ENCODE measurements at places on chromosomes 6 and 20.

GRCh38 chr6:149342525-149342924, 25.0 kb downstream of the TAB2 start:
- no peak for DNase-seq

DNA sequence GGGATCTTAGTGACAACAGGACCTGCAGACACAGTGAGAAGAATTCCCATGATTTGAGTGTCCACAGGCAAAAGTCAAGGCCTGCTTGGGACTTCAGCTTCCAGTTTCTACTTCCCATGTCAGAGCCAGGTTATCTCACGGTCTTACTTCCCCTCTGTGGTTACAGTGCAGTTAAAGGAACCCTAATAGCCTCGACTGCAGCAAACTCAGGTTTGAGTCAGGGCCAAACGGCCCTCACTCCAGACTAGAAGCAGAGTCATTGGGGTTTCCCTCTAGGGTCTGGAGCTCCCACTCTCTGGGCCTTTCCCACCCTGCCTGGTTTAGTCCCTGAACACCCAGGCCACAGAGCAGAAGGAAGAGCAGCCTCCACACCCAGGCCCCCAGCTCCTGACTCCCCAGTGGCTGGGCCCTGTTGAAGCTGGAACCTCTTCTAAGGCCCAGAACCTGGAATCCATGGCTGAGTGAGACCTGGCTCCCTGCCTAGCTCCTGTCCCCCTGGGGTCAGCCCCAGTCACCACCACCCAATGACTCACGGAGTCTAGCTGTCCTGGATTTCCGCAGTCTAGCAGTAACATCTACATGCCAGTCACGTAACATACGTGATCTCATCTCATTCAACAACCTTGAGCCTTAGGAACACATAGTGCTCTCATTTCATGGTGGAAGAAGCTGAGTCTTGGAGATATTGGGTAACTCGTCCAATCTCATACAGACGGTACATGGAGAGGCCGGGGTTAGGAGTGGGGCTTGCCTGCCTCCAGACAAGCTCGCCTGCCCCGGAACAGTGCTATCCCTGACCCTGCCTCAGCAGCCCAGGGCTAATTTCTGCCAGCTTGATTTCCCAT, 9.2 kb upstream of the GHRH start:
- DNase-seq: no peak

GRCh38 chr6:5442319-5442718, 181.0 kb downstream of the FARS2 start:
- no peak for DNase-seq

GRCh38 chr6:112408522-112408921, 61.4 kb downstream of the RFPL4B start:
- no peak for DNase-seq

GRCh38 chr20:56004007-56004406, 1.3 kb downstream of the CBLN4 start:
- no peak for DNase-seq

GRCh38 chr6:21869085-21869771, 275.7 kb downstream of the SOX4 start:
- no peak for DNase-seq

DNA sequence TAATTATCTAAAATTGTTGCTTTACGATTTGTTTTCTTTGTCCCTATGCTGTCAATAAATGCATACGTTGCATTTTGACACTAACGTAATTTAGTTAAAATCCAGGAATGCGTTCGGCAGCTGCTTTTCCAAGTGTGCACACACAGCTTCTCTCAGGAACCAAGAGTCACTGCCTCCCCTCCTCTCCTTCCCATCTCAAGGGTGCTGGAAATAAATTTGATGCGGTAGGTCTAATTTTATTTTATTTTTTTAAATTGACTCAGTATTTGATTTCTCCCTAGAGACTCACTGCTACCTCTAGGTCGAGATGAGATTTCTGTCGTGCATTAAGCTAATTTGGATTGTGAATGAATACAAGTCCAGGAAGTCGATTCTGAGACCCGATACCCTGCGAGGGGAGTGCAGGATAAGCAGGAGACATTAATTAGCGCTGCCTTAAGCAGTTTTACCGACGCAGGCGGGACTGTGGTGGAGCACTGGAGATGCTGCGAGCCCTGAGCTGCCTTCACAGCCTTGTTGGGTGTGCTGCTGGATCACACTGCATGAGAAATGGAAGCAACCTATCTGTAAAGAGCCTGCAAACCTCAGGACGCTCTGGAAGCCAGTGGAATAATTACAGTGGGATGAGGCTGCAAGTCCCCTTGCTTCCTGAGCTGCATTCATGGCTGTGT, 381.2 kb downstream of the C6orf118 start:
- no peak for DNase-seq

GRCh38 chr6:45614488-45615285, 237.0 kb upstream of the SUPT3H start:
- no peak for DNase-seq

DNA sequence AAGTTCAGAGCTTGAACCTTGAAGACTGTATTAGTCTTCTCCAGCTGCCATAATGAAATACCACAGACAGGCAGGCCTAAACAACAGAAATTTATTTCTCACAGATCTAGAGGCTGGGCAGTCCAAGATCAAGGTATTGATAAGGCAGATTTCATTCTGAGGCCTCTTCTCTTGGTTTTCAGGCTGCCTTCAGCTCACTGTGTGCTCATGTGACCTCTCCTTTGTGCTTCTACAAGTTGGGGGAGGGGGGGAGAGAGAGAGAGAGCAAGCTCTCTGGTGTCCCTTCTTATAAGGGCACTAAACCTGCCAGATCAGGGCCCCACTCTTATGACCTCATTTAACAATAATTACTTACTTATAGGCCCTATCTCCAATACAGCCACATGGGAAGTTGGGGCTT, 102.6 kb upstream of the RSPO3 start:
- no peak for DNase-seq

DNA sequence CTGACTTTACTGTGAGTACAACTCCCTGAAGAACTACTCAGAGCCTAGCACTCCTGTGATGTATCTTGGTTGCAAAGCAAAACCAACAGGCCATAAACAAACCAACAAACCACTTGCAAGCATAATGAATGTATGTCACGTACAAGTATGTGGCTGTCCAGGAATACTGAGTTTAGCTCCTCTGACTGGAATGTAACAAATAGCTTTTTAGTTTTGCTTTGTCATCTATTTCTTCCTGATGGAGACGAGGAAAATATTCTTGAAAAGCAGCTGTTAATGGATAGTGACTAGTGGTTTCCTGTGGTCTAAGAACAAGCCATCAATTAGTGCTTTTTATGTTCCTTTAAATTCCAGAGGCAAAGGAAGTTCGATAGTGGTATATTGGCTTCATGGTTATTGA, 101.9 kb upstream of the LY86 start:
- no peak for DNase-seq

DNA sequence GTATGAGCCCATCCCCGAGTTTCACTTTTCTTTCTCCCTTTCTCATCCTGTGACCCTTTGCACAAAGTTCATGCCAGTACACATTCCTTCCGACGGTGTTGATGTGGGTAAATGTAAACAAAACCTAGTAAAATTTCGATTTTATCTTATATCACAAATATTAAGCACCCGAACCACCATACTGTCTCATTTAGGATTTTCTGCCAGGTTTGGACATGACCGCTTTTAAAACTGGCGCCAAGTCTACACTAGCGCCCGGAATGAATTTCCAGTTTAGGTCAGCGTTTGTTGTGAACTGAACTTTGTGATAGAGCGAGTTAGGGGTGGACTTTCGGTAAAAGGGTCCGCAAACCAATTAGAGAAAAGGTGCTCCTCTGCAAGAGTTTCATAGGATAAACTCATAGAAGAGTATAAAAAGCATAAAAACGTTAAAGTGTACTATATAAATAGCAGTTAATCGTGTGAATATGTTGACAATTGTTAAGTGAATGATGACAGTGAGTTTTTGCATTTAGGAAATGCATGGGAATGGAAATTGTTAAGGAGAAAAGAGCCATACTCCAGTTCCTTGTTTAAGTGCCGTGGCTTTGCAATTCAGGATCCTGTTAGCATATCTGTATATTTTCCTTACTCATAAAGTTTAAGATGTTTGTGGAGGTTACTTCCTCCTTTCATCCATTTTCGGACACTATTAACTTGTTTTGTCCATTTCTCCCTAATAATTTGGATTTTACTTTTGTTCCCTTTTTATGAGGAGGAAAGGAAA, 937 bp downstream of the AKAP7 start:
- no peak for DNase-seq

DNA sequence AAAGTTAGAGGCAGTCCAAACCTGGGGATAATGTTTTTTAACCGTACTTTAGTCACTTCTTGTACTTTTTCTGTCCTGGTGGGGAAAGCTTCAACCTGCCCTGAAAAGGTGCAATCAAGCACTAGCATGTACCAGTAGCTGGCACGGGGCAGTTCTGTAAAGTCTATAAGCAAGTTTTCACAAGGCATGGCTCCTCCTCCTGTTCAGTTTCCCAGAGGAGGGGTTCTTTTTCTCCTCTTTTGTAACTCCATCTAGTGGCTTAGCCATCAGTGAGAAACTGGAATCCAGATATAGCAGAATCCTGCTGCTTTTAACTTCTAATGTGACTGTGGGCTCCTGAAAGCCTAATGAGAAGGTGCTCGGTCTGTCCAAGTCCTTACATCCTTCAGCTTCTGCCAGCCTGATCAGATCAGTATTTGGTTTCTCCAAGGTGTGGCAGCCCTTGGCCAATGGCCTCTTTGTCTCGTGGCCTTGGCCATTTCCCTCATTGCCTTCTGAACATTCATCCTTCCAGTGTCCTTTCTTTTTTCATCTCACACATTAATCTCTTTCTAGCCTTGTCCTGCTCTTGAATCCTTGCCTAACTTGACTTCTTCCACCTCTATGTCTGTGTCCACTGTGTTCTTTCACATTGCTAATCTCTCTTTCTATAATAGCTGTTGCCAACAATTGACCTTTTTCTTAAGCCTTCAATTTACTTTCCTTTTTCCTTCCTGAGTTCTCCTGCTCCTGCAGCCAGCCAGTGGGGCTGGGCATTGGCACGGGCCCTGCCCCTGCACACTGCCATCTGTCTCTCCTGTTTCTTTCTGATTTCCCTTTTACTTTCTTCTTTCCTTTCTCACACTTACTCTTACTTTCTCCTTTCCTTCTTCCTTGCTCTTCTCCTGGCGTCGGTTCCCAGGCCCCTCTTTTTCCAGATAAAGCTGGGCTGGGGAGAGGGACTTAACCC, 222.0 kb upstream of the SYNCRIP start:
- DNase-seq: no peak

DNA sequence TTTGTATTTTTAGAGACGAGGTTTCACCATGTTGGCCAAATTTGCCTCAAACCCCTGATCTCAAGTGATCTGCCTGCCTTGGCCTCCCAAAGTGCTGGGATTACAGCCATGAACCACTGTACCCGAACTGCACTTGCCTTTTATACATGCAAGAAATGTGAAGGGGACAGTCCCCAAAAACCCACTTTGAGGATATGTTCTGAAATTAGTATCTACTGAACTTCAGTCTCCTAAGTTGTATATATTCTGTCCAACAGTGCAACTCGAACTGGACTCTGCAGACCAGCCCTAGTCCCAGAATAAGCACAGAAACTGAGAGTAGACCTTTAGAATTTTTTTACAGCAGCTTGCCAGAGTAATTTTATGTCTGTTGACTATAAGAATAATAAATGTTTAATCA, 28.5 kb downstream of the BACH2 start:
- no peak for DNase-seq

GRCh38 chr20:37172836-37173235, 6.3 kb upstream of the RPN2 start:
- DNase-seq: no peak

DNA sequence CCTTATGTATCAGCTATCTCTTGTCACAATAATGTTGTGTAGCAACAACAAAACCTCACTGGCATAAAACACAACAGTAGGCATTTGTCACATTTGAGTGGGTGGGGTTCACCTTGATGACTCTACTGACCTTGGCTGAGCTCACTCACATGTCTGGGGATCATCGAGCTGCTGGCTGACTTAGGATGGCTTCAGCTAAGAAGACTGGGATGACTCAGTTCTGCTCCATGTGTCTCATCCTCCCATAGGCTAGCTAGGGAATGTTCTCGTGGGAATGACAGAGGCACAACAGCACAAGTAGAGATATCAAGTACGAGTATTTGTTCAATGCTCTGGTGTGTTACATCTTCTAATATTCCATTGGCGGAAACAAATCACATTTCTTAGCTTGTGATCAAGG, 167.9 kb downstream of the PLCB1 start:
- DNase-seq: no peak

DNA sequence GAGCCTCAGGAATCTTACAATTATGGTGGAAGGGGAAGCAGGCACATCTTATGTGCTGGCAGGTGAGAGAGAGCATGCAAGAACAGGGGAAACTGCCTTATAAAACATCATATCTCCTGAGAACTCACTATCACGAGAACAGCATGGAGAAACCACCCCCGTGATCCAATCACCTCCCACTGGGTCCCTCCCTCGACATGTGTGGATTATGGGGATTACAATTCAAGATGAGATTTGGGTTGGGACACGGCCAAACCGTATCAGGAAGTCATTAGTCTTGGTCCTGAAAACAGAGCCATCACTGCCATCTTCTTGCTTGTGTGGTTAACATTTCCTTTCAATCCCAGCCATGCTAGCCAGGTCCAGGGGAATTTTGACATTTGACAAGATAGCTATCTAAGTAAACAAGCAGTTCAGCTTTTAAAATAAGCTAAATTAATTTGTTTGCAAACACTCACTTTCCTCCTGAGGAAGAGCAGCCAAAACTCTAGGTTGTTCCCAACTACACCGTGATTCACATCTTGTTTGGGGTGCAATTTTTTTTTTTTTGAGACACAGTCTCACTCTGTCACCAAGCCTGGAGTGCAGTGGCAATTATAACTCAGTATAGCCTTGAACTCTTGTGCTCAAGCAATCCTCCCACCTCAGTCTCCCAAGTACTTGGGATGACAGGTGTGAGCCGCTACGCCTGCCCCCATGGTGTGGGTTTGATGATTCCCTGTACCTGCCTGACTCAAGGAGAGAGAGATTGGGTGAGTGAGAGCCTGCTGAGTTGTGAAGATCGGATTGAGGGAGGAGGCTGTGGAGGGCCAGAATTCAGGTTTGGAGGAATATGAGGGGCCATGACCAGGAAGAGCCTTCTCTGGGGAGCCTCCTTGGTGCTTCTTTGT, 13.0 kb upstream of the PPP1R14C start:
- no peak for DNase-seq

DNA sequence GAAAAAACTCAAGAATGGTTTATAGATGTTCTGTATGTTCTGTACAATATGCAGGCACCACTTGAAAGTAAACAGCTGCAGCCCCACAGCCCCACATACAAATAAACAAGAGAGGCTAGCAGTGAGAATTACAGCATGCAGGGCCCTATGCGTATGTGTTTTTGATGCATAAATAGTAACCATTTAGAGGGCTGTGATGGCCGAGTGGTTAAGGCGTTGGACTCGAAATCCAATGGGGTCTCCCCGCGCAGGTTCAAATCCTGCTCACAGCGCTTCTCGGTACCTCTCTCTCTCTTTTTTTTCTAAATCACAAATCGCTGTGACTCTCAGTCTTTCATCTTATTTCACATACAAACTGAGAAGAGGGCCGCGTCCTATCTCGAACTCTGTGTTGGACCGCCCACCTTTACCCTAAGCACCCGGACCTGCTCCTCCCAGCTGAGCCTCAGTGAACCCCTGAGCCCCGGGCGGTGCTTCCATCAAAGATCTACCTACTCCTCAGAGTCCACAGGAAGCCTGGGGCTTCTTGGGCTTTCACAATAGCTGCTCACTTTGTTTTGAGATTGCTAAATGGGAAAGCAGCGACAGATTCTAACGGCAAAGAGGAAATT, 37.7 kb upstream of the PRSS16 start:
- peak; percentile 52 for DNase-seq
